Esophagus squamous epithelium (tissue), 5 donors: ENCODE measurements at places on chromosomes 7 and 10.

DNA sequence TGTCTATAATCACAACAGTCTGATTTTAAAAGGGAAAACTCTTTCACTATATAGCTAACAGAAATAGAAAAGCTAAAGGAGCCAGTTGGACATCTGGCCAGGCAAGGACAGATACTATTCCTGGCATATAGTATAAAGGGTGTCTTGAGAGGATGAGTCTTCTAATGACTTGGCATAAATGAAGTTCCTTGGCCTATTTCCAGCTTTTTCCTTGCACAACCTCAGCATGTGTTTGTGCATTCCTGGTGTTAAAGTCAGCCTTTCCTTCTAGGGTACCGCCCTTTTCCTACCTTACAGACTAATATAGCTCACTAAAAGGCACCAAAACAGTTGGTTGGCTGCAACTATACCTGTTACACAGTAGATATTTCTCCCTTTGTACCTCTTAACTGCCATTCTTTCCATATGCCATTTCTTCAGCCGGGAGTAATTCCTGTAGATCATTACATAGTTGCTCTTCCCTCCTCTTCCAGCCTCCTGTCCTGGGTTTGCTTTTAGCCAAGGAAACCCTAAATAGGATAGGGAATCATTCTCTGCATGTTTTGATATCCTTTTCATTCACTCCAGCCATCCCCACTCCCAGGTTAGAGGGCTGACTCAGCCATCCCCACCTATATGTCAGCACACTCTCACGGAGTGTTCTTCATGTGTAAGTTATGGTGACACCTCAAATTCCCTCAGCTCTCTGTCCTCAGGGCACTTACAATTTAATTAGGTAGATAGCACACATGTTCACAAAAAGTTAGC is 102.1 kb upstream of the MDFIC start:
- no peak for DNase-seq

- no peak for DNase-seq
These were observed 37.2 kb upstream of the TMEM273 start for GRCh38 chr10:49225218-49225876.

DNA sequence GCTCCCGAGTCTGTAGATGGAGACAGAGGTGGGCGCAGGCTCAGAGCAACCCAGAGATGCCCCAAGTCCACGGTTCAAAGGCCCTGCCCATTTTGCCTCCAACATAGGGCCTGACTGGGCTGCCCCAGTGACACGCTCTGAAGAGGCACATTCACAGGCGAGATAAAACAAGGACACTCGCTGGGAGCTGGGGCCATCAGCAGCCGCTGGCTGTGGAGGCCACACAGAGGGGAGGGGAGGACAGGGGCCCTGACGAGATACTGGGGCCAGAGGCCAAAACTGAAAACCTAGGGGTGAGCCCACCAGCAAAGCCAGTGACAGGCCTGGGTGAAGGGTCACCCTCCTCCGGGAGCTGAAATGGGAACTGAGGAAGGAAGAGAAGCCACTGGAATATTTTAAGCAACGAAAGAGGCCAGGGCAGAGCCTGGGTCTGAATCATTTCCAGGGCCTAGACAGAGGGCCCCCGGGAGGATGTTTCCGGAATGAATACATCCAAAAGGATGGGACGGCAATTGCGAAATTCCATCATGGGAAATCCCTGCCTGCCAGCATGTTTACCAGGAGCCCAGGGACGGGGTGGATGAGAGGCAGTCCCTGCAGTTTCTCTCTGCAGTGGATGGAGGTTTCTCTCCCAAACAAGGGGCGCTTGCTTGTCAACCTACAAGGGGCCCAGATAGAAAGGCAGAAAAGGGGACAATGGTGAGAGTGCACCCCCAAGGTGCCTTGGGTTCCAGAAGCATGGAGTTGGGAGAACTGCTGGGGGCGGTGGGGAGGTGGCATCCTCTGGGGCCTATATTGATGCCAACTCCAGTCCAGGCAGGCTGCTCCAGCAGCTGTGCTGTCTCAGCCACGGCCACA is 29.0 kb upstream of the HSPA12A start:
- peak; percentile 7 for DNase-seq

GRCh38 chr10:91941426-91941825 is 17.9 kb downstream of the BTAF1 start:
- DNase-seq, result no peak
